ENCODE measurements at places on chromosomes 6 and 20.

DNA sequence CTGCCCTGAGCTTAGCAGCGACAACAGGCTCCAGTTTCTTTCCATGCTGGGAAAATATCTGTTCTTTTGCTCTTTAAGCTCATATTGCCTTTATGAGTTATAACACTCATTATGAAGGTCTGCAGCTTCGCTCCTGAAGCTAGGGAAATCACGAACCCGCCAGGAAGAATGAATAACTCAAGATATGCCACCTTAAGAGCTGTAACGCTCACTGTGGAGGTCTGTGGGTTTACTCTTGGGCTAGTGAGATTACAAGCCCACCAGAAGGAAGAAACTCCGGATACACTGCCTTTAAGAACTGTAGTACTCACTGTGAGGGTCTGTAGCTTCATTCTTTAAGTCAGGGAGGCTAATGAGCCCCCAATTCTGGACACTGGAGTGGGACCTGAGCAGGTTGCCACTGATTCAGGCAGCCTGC is 3.0 kb upstream of the SSR1 start:
- no peak for DNase-seq

DNA sequence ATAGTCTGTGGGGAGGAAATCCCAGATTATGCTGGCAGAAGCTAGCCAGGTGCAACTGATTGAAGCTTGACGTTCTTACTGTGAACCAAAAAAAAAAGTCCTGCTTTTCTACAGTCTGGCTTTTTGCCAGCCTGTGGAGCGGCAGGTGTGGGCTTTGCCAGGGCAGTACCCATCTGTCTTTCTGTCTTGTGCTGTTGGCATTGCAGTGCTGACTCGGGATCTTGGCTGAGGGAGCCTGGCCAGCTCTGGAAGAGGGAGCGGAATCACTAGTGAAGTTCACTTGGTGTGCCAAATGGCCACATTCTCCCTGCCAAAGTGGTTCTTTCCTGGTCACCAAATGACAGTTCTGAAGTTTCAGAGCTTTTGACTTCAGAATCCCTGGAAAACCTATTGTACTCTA is 5.0 kb downstream of the KIF3B start:
- DNase-seq = peak; percentile 54

- peak; percentile 14 for DNase-seq
These were observed 53.0 kb downstream of the MYH7B start for GRCh38 chr20:35008411-35009342.

- DNase-seq = no peak
These were observed 160.4 kb downstream of the RALGAPA2 start for GRCh38 chr20:20552076-20552475.

DNA sequence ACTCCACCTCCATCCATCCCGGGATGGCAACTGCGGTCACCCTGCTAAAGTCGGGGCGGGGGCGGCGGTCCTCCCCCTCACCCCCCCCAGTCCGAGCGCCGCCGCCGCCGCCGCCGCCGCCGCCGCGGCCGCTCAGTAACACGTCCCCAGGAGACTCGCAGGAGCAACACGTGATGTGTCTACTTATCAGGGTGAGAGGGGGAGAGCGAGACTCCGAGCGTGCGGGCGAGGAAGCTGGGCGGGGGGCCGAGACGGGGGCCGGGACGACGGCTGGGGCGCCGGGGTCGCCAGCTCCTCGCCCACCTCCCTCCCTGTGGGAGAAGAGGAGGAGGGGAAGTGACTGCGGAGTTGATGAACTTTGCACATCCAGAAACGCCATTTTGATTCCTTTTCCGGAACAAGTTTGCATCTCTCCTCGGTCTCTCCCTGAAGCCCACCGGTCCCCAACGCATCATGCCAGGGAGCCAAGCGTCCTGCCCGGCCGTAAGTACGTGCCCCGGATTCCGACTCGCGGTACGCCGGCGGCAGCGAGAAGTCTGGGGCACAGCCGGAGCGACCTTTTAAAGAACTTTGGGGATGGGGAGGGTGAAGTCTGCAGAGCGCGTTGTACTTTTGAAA is at the start of gene RREB1:
Gene RREB1, plus strand, starts transcription at position 384 of the 618 bp plus-strand sequence. CDS start 73,951 bp downstream, outside the sequence.
- peak; percentile 88 for DNase-seq

DNA sequence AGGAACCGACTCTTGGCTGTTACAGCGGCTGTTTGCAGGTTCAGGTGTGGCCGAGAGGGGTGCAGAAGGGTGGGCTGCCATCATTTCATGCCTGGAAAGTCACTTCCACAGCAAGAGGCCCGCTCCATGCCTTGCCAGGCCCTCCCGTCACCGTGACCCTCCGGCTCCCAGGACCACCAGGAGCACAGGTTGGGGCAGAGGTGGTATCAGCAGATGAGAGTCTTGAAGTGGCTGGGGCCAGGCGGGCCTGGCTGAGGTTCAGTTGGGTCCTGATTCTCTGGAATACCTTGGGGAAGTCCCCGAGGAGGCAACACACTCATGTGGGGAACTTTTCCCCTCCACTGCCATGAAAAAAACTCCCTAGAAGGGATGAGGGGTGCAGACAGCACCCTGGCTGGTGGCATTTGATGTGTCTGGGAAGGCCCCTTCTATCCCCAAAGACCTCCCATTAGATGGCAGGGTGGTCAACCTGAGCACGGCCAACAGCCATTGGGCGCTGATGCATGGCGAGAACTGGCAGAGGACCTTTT is 34.2 kb upstream of the IRF4 start:
- DNase-seq = no peak
